ENCODE measurements at places on chromosomes 3 and 15.
A peak's percentile ranks its signal among the peaks of the same experiment; 100 is the strongest.

- no peak for DNase-seq
These were observed 34.6 kb downstream of the PAK2 start for GRCh38 chr3:196774191-196774820.

DNA sequence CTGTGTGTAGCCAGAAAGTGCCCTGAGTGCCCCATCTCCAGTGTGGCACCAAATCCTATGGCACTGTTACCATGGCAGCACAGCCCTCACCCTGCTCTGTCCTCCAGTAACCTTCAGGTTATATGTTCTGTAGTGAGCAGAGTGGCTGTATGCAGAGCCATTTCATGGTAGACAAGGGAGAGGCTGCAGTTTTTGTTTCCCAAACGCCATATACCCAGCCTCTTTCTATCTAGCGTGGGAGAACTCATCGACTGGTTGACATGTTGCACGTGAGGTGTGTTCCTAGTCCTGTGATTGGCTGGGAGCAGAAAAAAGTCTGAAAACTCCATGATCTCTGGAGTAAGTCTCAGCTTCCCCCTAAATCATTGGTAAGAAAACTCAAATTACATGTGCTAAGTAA lies 2.0 kb downstream of the SIDT1 start:
- DNase-seq: no peak

DNA sequence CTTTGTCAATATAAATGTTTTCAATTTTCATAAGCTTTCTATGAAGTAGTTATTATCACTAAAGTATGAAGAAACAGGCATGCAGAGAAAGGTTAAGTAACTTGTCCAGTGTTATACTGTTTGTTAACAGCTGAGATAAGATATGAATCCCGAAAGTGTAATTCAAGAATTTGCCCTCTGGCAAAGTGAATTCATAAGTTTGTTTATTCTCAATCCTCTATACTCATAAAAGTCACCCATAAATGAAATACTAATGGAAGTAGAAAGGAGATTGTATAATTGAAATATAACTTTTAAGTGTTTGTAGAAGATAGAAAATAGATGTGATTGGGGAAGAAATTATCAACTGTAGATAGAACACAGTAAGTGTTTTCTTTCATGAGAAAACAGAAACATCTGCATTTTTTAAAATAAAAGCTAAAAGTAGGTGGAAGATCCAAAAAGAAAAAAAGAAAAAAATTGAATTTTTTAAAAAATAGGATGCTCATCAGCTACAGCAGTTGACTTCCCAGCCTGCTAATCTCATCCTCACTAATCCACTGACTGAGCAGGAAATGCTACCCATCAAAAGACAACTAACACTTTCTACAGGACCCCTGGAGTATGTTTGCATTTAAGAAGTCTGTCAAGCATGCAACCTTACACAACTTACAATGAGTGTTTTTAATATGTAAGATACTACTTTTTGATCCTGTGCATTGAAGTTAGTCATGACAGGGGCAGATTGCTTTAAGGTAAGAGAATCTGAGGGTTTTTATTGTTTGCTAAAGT lies 878.1 kb downstream of the SI start:
- DNase-seq: no peak

- DNase-seq: no peak
These were observed 999.7 kb upstream of the ALCAM start for GRCh38 chr3:104367000-104367399.

DNA sequence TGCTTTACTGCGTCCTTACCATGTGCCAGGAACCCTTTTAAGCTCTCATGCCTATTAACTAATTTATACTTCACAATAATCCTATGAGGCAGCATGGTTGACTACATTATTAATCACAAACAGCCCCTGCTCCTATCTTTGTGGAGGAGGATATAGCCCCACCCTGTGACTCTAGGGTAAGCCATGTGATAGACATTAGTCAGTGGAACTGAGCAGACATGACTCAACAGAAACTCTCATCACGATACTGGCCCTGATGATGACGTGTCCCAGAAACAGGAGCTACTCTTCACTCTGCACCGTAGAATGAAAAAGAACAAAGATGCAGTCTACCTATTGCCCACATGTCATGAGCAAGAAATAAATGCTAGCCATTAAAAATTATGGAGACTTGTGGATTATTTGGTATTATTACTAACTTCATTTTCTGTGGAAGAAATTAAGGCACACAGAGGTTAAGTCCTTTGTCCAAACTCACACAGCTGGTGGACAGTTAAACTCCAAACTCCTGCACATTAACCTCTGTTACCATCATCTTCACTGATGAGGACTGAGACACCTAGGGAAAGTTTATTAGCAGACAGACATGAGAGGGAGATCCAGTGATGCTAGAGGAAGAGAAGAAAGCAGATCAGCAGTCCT lies 51.2 kb downstream of the CFAP20DC start:
- DNase-seq: peak; percentile 81

DNA sequence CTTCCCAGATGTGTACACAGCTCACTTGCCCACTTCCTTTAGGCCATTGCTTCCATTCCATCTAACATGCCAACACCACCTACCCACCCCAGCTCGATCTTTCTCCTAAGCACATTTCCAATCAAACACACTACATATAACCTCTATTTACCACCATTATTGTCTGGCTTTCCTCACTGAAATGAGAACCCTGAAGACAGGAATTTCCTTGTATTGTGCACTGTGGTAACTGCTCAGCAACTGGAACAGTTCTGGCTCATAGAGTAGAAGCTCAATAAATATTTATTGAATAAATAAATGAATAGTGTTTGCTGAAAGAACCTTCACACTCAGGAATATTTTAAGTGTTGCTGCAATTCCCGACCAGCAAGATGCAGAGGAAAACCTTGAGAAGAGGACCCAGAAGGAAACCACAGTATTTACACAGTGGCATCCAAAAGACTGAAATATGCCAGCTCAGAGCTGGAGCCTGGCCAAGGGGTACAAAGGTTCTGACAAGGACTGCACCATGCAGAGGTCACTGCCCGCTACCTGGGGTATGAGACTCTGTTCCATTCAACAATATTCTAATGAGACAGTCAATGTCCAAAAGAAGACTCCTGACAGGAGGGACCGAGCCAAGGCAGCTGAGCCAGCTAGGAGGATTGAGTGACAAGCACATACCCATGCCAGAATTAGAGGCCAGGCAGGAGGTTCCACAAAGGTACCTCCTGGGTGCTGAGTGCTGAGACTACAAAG lies 168.8 kb downstream of the NUP210 start:
- no peak for DNase-seq

DNA sequence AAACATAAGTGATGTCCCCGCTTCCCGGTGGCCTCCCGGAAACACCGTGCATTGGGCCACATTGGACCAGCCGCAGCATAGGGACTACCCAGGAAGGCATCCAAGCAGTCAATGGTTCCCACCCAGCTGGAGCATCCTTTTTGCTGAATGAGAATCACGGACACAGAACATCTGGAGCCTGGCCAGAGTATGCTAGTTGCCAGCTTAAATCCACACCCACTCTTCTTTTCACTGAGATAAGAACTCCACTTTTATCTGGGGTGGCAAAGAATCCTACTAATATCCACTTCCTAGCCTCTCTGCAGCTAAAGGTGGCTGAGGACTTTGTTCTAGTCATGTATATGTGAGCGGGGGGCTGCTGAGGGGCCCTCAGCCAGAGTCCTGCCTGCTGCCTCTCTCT lies 95.2 kb upstream of the PLXNA1 start:
- DNase-seq: no peak

DNA sequence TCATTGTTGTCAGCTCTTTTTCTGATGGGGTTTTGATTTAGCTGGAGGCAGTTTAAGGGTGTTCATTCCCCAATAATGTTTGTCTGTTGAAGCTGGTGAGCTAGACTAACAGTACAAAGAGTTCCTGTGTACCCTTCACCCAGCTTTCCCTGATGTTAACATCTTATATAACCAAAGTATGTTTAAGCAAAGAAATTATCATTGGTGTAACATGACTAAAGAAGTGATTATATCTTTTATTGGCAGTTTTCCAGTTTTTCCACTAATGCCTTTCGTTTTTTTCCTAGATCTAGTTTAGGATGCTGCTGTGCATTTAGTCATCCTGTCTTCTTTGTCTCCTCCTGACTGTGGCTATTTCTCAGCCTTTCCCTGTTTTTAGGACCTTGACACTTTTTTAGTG lies 165.6 kb downstream of the LPP start:
- DNase-seq: no peak

GRCh38 chr15:93348711-93349545 lies 259.9 kb upstream of the RGMA start:
- DNase-seq: no peak

DNA sequence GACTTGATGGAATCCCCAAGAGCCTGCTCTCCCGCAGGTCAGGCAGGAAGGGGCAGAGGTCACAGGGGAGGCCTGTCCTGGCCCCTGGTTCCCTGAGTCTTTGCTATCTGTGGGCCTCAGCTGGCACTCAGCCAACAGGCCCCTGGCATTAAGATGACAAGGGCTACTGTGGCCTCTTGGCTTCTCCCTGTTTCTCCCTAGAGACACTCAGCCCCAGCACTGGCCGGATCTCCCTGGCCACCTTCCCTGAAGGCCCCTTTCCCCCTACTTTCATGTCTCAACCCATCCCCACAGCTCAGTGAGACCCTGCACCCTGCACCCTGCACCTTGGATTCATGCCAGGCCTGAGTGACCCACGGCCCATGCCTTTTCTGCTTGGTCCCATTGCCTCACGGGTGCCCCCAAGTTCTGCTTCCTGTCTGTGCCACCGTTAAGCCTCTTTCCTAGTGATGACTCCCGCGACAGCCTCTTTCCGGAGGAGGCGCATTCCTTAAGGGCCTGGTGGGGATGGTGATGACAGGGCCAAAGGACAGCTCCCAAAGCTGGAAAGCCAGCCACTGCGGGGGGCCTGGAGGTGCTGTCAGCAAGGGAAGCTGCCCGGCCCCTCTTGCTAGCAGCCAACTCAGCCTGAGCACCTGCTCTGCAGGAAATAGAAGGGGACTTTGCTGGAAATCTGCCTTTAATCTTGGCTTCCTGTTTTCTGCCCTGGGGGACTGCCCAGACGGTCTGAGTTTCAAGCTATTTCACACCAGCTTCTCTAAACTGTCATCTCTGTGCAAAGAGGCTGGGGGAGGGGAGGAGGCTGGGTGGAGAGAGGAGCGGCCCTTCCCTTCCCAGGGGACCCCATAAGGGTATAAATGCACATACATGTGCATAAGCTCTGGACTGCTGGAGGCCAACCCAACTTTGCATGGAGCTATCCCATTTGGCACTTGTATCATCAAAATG lies 4.8 kb upstream of the CSK start:
- no peak for DNase-seq

- no peak for DNase-seq
These were observed 107.0 kb downstream of the TCF12 start for GRCh38 chr15:57025264-57025926.

DNA sequence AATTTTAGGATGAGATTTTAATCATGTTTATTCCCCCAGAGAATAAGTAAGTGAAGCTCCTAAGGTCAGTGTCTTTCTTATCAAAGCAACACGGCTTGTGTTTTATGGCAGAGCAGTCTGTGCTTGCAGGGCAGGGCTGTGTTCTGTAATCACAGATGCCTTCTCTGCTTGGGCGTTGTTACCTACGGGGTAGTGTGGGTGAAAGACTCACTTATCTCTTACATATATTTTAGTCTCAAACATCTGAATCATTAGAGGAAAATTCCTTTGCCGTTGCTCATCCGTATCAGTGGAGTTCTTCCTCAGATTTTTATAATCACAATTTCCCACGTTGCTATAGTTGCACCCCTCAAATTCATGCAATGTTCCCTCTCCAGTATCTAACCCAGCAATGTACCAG lies 271.7 kb upstream of the MEIS2 start:
- no peak for DNase-seq

DNA sequence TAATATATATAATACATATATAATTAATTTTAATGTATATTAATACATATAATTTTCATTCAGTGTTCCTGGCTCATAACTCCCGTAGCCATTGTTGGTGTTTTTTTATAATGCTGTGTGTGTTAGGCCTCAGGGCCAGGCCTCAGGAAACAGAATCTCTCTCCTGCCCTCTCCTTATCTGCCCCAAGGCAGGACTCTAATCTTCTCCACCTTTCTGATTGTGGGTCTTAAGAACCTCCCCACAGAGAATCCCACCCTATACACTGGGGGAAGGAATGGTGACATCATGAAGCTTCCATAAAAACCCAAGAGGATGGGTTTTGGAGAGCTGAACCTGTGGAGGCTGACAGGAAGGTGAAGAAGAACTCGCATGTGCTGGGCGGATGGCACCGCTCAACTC lies 4.0 kb upstream of the FMN1 start:
- no peak for DNase-seq

DNA sequence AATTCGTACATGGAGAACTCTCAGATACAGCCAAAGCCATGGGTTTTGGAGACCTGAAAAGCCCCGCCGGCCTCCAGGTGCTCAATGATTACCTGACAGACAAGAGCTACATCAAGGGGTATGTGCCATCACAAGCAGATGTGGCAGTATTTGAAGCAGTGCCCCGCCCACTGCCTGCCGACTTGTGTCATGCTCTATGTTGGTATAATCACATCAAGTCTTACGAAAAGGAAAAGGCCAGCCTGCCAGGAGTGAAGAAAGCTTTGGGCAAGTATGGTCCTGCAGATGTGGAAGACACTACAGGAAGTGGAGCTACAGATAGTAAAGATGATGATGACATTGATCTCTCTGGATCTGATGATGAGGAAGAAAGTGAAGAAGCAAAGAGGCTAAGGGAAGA lies 23.5 kb downstream of the MYO5A start:
- no peak for DNase-seq

GRCh38 chr3:55897573-55898224 lies 410.6 kb upstream of the WNT5A start:
- DNase-seq: no peak

DNA sequence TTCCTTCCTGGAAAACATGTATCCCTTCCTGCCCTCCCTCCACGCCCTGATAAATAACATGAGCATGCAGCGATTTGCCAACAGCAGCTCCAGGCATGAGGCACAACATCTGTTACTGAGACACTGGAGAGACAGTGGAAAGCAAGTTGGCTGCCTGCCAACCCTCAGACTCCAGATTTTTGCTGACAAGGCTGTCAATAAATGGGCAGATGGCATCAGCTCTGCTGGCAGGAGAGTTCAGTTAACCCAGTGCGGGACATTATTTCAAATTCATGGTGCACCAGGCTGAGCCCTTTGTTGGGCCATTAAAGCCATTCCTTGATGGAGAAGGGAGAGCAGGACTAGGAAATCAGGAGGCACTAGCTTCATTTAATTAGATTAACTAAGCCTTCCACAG lies 293.3 kb downstream of the MEX3B start:
- peak; percentile 76 for DNase-seq
